ENCODE measurements at places on chromosomes 6 and 20.

DNA sequence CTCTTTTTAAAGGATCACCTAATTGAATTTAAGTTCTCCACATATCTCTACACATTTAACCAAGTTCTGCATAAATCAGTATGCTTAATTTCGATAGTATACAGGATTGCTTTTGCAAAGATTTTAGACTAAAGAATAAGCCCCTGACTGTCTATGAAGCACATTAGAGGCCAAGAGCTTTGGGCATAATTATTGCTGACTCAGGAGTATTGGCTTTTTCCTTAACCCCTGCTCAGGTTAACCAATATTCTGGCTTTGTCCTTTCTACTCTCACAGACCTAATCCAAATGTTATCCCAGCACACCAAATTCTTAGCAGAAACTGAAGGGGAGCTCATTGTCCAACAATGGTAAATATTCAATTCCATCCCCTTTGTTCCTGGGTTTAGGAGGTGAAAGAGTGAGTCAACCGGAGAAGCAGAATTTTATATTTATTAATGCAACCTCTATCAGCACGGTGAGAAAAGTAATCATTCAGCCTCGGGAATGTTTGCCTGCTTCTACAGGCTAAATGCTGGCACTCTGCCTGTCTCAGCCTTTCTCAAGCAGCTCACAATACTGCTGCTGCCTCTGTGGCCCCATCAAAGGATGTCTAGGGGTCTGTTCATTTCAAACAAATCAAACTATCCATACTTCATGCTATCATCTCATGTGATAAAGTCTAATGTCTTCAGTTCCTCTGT, 125.0 kb downstream of the SIM1 start:
- H3K27ac ChIP-seq: no peak overlapping the region
- no peaks in the 10 kb centered on the region for H3K36me3 ChIP-seq
- H3K4me1 ChIP-seq: no peaks in the 10 kb centered on the region

DNA sequence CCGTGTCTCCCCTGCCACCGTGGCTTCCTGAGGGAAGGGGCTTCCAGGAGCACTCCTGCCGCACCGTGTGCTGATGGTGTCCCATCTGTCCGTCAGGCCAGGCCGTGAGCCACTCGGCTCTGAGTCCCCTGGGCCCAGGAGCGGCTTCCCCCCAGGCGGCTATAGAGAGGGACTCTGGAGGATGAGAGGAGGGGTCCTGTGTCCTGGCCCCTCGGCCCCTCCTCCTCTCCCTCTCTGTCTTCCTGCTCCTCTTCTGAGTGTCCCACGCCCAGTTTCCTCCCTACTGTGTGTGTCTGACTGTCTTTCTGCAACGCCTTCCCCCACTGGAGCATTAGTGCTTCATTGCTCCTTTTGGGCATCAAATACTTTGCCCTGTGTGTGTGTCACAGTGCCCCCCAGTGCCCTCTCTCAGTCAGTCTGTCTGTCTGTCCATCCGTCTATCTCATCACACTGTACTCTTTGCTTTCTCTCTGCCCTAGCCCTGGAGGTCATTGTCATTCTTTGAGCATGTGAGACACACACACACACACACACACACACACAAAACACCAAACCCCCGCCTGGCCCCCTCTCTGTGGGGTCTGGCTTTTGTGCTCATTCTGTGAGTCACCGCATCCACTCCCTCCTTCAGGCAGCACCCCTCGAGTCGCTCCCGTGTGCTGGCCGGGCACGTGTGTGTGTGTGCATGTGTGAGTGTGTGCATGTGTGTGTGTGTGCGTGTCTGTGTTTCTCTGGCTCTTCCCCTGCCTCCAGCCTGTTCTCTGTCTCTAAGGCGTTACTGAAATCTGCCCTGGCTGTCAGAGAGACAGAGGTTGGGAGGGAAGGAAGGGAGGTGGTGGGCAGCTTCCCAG, 71.9 kb downstream of the SRC start:
- H3K4me3 ChIP-seq: no peak overlapping the region
- ATAC-seq: no peak
- no peaks in the 10 kb centered on the region for H3K36me3 ChIP-seq
- H3K27ac ChIP-seq: no peak overlapping the region
- H3K27me3 ChIP-seq: peaks cover 33% of the 10 kb centered on the region

DNA sequence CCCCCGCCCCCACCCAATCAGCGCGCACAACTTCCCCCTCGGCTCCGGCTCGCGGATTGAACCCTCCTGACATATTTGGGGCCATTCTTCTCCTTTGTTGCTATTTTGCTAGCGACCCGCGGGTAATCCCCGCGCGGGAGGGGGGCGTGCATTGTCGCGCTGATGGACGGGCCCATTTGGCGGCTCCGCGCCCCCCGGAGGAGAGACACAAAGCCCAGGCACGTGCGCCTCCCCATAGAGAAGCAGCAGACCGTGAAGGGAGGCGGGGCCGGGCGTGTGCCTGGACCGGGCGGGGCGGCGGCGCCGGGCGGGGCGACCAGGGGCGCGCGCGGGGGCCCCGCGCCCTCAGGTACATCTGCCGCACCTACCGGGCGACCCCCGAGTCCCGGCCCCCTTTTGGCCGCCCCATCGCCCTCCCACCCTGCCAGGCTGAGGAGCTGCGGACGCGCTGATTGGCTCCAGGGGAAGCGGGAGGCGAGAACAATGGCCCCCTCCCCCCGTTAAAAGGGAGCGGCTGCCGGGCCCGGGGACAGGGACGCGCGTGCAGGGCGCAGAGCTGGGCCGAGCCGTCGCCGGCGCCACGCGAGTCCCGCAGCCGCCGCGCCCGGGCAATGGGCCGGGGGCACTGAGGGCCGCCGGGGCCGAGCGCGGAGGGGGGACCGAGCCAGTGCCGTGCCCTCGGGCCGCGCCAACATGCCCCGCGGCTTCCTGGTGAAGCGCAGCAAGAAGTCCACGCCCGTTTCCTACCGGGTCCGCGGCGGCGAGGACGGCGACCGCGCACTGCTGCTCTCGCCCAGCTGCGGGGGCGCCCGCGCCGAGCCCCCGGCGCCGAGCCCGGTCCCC, at the start of gene INSM1:
TSS of gene INSM1 (plus strand) at position 530 of the 843 bp plus-strand sequence. CDS start at position 694, 164 bp downstream.
- no peaks in the 10 kb centered on the region for H3K36me3 ChIP-seq
- no peak within 1 kb of the TSS for H3K27ac ChIP-seq
- H3K4me3 ChIP-seq: peak within 1 kb of the TSS; percentile 44
- H3K4me1 ChIP-seq: peaks cover 16% of the 10 kb centered on the region

GRCh38 chr6:125306756-125307149, 5.0 kb upstream of the HDDC2 start:
- peaks cover 4% of the 10 kb centered on the region for H3K4me1 ChIP-seq
- H3K4me3 ChIP-seq: no peak overlapping the region
- no peak overlapping the region for H3K27ac ChIP-seq
- no peaks in the 10 kb centered on the region for H3K36me3 ChIP-seq
- ATAC-seq: no peak
- H3K27me3 ChIP-seq: peaks cover 9% of the 10 kb centered on the region

DNA sequence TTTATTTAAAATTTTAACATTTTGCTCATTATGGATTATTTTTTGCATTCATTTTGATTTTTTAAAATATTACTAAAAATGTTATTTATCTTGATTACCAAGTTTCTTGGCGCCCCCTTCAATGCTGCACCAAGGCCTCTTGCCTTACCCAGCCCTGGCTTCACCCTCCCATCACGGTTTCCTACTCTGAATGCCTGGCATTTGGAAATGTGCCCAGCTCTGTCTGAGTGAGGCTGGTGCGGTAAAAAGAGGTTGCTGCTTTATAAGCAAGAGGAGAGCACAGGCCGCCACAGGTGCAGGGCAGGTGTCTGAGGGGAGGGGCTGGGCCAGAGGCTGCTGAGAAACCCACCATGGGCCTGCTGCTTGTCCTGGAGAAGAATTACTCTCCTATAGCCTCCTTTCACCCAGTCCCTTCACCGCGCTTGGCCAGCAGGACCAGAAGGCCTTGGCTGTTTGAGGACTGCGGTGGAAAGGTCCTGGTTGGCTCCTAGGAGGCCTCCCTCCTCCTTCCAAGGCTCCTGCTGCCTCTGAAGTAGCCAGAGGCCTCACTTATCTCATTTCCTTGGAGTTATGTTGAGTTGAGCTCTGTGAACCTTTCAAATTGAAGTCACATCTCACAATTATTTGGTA, 62.6 kb downstream of the BANF2 start:
- H3K4me3 ChIP-seq: no peak overlapping the region
- H3K36me3 ChIP-seq: no peaks in the 10 kb centered on the region
- no peaks in the 10 kb centered on the region for H3K4me1 ChIP-seq
- ATAC-seq: no peak
- H3K27me3 ChIP-seq: no peaks in the 10 kb centered on the region
- H3K27ac ChIP-seq: no peak overlapping the region

GRCh38 chr20:21435576-21435975, 38.2 kb upstream of the NKX2-4 start:
- no peak overlapping the region for H3K27ac ChIP-seq
- no peaks in the 10 kb centered on the region for H3K36me3 ChIP-seq
- no peak for ATAC-seq
- peaks cover 23% of the 10 kb centered on the region for H3K27me3 ChIP-seq
- H3K4me1 ChIP-seq: no peaks in the 10 kb centered on the region

GRCh38 chr20:36538026-36538722, 3.1 kb upstream of the MYL9 start:
- H3K36me3 ChIP-seq: no peaks in the 10 kb centered on the region
- peaks cover 7% of the 10 kb centered on the region for H3K4me1 ChIP-seq
- ATAC-seq: no peak
- H3K27ac ChIP-seq: peak overlapping the region; percentile 87
- no peaks in the 10 kb centered on the region for H3K27me3 ChIP-seq

DNA sequence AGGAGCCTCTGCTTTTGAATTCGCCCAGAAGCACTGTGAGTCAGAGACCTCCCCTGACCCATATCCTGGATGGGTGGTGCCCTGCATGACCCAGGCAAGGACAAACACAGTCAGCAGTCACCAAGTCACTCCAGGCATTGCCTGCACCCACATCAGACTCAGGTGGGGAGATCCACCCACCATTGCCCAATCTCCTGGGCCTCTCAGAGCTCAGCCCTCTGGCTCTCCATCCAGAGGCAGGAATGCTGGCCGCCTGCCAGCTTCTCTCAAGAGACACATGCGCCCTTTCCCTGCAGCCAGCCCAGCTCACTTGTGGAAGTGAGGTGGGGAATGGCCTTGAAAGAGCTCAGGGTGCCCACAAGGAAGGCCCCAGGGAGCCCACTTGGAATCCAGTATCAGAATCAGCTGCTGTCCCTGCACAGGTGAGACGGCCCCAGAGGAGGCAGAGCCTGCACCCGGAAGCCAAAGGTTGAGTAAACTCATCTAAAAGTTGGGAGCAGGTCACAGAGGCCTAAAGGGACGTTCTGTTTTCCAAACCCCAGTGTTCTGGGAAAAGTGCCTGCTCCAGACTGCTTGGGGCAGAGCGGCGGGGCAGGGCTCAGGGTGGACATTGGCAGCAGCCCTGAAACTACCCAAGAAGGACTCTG, 129.8 kb downstream of the PREX1 start:
- peak; percentile 86 for ATAC-seq
- no peaks in the 10 kb centered on the region for H3K27me3 ChIP-seq
- peak overlapping the region; percentile 45 for H3K27ac ChIP-seq

- H3K27ac ChIP-seq: peak overlapping the region; percentile 91
- no peak overlapping the region for H3K4me3 ChIP-seq
- ATAC-seq: no peak
- H3K36me3 ChIP-seq: no peaks in the 10 kb centered on the region
- peaks cover 9% of the 10 kb centered on the region for H3K4me1 ChIP-seq
These were observed 3.1 kb upstream of the LAMA5 start for GRCh38 chr20:62370115-62370806.

DNA sequence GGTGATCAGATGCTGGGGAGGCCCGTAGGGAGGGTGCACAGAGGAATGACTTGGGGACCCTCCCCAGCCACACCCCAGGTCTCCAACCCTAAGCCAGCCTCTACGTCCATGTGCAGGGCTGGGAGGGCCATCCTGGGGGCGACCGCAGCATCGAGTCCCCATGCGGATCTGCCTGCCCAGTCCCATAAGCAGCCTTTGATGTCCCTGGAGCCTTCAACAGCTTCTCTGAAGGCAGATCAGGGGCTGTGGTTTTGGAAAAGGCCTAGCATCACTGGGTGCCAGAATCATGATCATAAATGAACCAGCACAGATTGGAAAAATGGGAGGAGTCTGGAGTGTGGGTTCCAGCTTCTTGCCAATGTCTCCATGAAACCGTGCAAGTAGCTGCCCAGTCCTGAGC, 22.9 kb downstream of the TOX2 start:
- no peaks in the 10 kb centered on the region for H3K36me3 ChIP-seq
- no peak overlapping the region for H3K27ac ChIP-seq
- no peak overlapping the region for H3K4me3 ChIP-seq
- no peaks in the 10 kb centered on the region for H3K27me3 ChIP-seq

GRCh38 chr6:52535711-52536423, 41.0 kb downstream of the TRAM2 start:
- no peak for ATAC-seq
- H3K27ac ChIP-seq: no peak overlapping the region
- no peaks in the 10 kb centered on the region for H3K27me3 ChIP-seq
- H3K36me3 ChIP-seq: peaks cover 26% of the 10 kb centered on the region

DNA sequence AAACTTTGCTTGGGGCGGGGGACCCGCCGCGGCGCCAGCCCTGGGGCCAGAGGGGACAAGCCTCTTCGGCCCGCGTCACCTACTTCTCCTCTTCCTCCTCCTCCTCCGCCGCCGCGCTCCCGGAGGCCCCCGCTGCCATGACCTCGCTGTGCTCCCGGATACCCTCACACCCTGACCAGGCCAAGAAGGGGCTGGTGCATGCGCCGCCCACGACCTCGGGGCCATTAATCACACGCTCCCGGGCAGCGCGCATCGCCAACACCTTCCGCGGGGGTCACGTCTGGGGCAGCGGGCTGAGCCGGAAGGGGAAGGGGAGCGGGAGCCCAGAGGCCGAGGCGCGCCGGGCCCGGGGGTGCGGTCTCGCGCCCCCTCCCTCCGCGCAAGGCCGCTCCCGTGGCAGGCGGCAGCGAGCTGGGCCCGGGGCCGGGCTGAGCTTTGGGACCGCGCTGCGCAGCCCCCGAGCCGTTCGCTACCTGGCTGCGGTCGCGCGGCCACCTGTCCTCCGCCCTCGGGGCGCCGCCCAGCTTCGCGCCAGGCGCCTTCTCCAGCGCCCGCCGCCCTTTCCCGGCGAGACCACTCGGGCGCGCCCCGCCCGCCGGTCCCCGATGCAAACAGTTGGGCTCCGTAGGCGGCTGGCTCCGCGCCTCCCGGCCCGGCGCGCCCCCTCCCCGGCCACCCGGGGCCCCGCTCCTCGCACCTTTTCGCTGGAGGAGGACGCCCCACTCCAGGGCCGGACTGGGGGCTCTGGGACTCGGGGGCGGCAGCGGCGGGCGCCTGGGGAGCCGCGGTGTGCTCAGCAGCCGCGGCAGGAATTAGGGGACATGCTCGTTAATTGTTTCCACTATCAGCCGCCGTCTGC, 575 bp upstream of the CNR1 start:
- H3K4me3 ChIP-seq: peak overlapping the region; percentile 19
- ATAC-seq: peak; percentile 13
- no peak overlapping the region for H3K27ac ChIP-seq
- H3K36me3 ChIP-seq: no peaks in the 10 kb centered on the region
- peaks cover 4% of the 10 kb centered on the region for H3K4me1 ChIP-seq

DNA sequence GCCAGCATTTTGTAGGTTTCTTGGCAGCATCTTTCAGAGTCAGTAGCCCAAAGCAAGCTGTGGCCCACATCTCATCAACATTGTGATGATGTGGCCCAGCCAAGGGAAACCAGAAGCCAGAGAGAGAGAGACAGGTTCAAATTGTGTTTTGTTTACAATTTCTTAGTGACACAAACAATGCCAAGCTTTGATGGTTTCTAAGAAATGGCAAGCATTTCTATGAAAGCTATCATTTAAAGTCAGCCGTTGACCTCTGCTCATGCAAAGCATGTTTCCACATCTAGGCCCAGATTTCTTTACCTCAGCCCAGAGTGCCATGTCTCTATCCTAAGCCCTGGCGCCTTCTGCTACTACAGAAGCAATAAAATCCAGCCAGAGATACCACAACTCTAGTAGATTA, 32.9 kb downstream of the GCM1 start:
- ATAC-seq: no peak
- H3K4me3 ChIP-seq: no peak overlapping the region
- H3K36me3 ChIP-seq: no peaks in the 10 kb centered on the region
- H3K27ac ChIP-seq: no peak overlapping the region
